ENCODE measurements at places on chromosomes 7 and 10. TPM values are rescaled to one million over a fixed set of nuclear protein-coding genes. Genes with fewer than 3 reads are reported as not detected.

HOXA6 gene
- 39.3 TPM for polyA plus RNA-seq

SPDYE2 gene
- polyA plus RNA-seq = 8.2 TPM

PSMA2 gene
- 216 TPM for polyA plus RNA-seq

NME8 gene
- polyA plus RNA-seq = not detected

CHST12 gene
- 10.5 TPM for polyA plus RNA-seq

LIPM gene
- polyA plus RNA-seq = not detected

NACAD gene
- polyA plus RNA-seq = 12.3 TPM

TMEM270 gene
- not detected for polyA plus RNA-seq

PRKCQ gene
- 14.2 TPM for polyA plus RNA-seq

HTRA1 gene
- polyA plus RNA-seq = 198 TPM

GPER1 gene
- 6.7 TPM for polyA plus RNA-seq

C10orf53 gene
- 0.08 TPM for polyA plus RNA-seq

GCK gene
- polyA plus RNA-seq = 3.2 TPM

AMZ1 gene
- polyA plus RNA-seq = 0.27 TPM

CCDC7 gene
- polyA plus RNA-seq = 4.0 TPM

TPST1 gene
- polyA plus RNA-seq = 42.2 TPM

FKBP6 gene
- polyA plus RNA-seq = not detected

CC2D2B gene
- polyA plus RNA-seq = 2.3 TPM

CTAGE15 gene
- 0.44 TPM for polyA plus RNA-seq

SPACDR gene
- polyA plus RNA-seq = 0.83 TPM

ZNF117 gene
- 73.7 TPM for polyA plus RNA-seq

HABP2 gene
- polyA plus RNA-seq = 0.84 TPM

TYSND1 gene
- polyA plus RNA-seq = 9.5 TPM

CYP3A7 gene
- polyA plus RNA-seq = 1.3 TPM

MSRB2 gene
- polyA plus RNA-seq = 43.9 TPM

IFIT1 gene
- polyA plus RNA-seq = 14.5 TPM

A1CF gene
- 8.9 TPM for polyA plus RNA-seq

PPP1R17 gene
- polyA plus RNA-seq = not detected

SLC13A1 gene
- 20.0 TPM for polyA plus RNA-seq

SEMA3C gene
- 25.9 TPM for polyA plus RNA-seq

PTPN20 gene
- polyA plus RNA-seq = 3.9 TPM

FEZF1 gene
- polyA plus RNA-seq = not detected

NKX2-3 gene
- polyA plus RNA-seq = not detected

WNT2 gene
- polyA plus RNA-seq = 0.27 TPM

STEAP4 gene
- 0.13 TPM for polyA plus RNA-seq

SPDYE6 gene
- polyA plus RNA-seq = 0.68 TPM

SLC26A5 gene
- polyA plus RNA-seq = 0.60 TPM

MKX gene
- 0.17 TPM for polyA plus RNA-seq

FIGNL1 gene
- 24.2 TPM for polyA plus RNA-seq

MORN4 gene
- 21.7 TPM for polyA plus RNA-seq

ABCB1 gene
- 21.1 TPM for polyA plus RNA-seq

Data from left renal cortex interstitium (tissue), 4 donors.